NCI-H1694 (cell line): ENCODE measurements at places on chromosomes 1 and 21.

GRCh38 chr1:207901041-207901653 lies 9.8 kb downstream of the CD34 start:
- no peak for DNase-seq

DNA sequence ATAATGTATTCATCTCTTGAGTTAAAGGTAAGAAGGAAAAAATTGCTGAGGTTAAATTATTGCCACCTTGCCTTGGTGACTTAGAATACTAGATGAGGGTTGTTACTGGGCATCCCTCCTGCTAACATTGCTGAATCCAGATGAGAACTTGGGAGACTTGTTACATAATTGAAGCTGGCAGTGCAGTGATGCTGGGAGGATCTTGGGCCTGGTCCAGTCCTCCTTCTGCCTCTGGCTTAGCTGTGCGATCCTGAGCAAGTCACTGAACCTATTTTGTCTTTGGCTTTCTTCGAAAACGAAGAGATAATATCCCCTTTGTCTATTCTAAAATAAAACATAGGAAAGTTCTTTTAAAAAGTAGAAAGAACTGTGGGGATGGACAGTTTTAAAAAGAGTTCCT lies 244.9 kb upstream of the NRIP1 start:
- DNase-seq = no peak

DNA sequence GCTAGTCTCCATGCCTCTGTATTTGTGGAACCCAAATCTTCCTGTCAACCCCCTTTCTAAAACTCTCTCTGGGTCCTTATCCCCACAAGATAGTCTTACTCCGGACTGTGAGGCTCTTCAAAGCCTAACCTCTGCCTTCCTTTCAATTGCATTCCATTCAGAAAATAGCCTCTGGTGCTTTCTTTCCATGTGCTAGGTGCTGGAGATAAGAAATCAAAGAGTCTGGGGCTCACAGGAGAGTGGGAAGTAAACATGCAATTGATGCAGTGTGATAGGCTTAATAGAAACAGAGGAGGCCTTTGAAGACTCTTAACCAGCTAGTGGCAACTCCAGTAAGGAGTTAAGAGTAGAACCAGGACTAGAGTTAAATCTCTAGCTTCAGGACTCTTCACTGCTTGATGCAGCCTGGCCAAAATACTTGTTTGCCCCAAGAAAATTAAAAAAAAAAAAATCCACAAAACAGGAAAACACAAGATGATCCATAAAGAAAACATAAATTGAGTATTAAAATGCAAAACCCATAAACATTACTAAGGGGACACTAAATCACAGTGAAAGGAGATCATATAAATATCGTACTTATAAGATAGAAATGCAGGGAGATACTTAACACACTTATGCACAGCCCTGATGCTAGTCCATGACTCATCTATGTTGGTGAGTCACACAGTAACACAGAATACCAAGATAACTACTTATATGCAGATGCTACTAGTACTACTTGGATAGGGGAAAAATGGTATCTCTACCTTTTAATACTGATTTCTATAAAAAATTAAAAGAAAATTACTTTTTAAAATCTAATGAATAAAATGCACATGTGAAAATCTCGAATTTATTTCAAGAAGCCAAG lies 341.5 kb downstream of the KCNH1 start:
- no peak for DNase-seq

DNA sequence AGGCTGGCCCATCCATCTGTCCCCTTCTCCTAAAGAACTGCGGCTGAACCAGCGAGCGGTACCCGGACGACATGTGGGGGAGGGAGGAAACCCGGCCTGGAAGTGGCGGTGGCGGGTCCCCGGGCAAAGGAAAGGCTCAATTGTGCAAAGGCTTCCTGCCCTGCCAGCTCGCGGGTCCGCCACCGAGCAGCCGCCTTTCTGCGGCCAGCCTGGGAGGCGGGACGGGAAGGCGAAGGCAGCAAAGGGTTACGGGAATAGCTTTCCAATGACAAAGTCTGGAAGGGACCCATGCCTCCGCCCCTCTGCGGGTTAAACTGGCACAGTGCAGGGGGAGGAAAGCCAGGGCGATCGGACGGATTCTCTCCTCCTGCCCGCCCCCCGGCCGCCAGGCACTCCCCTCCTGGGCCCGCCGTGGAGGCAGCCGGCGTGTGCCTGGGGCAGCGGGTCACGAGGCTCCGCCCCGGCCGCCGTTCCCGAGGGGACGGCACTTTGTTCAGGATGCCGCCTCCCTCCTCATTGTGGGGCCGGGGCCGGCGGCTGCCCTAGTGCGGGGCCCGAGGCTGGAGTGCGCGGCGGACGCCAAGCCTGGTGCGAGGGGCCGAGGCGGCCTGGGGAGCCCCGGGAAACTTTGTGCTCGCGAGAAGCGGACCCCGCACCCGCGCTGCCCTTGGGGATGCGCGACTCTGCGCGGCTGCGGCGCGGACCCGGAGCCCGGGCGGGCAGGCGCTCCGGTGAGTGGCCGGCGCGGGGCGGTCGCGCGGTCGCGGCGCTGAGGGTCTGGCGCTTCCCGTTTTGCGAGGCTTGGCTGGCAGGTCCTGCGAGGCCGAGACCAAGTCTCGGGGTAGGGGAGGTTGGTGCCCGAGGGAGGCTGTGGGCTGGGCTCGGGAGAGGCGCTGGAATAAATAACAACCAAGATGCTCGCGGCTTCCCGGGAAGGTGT lies at the start of gene NAV1:
TSS of gene NAV1 (plus strand) at position 516 of the 940 bp plus-strand sequence. CDS start 83,758 bp downstream, outside the sequence.
- DNase-seq = no peak

- DNase-seq = no peak
These were observed 26.1 kb downstream of the IQGAP3 start for GRCh38 chr1:156546267-156546666.

GRCh38 chr1:71861022-71861421 lies 421.3 kb downstream of the NEGR1 start:
- DNase-seq = no peak

DNA sequence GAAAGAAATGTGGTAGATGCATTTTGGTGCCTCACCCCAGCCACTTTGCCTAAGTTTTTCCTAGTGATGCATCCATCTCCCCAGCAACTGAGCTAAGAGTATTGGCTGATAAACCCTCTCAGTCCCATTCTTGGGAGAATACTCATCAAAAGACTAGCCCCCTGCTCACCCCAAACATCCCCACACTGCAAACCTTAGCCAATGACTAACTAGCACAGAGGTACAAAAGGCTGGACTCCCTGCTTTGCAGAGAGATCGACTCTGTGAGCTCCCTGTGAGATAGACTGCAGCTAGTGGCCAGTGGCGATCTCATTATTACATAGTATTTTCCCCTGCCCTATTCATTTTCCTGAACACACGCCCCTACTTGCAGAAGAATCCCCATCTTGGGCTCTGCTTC lies 155.3 kb downstream of the HHIPL2 start:
- no peak for DNase-seq

- no peak for DNase-seq
These were observed 56.8 kb upstream of the PDE9A start for GRCh38 chr21:42596657-42597056.

DNA sequence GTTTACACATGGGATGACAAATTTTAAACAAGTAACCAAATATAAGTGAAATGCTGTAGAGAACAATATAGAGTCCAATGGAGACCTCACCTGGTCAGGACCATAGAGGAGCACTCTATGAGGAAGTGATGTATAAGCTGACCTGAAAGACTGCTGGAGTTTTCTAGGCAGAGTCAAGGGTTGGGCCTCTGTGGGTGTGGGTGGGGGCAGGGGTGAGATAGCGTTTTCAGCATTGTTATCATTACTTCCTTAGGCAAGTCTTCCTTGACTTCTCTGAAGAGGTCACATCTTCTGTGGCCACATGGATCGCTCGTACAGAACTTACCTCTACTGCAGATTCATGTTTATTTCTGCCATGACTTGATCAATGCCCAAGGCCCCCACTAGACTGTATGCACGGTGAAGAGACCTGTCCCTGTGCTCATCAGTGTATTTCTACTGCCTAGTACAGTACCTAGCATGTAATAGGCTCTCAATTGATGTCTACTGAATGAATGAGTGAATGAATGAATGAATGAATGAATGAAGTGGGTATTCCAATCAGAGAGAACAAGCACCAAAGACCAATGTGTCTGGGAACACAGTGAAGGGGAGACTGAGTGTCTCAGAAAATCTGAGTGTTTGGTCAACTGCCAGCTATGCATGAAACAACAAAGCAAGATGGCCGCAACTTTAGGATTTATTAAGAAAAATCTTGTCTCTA lies 116.5 kb downstream of the RNF220 start:
- no peak for DNase-seq

- no peak for DNase-seq
These were observed 248.8 kb upstream of the ADGRL2 start for GRCh38 chr1:81551946-81552345.

GRCh38 chr1:116510361-116510760 lies 60.5 kb downstream of the CD58 start:
- no peak for DNase-seq

DNA sequence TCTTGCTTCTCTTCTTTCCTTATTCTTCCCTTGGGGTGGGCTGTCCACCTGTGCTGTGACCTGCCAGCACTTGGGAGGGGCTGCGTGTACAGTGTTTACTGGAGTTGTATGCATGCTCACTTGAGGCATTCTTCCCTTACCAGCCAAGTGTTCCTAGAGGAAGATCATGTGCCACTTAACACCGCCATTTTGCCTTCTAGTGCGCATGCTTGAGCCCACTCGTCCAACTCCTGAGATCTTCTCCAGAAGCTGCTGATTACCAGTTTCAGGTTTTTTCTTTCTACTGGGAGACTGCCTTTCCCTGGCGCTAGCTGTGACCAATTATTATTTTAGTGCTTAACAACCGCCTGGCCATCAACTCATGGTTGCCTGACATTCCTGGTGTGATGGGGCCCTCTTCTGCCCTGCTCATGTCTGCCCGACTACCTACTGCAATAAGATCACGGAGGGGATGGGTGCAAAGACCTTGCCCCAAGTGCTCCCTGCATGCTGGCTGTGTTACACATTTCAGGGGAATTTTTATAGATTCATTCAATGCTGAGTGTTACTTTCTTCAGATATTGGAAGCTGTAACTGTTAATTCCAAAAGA lies 74.2 kb upstream of the B3GALT5 start:
- DNase-seq = no peak

DNA sequence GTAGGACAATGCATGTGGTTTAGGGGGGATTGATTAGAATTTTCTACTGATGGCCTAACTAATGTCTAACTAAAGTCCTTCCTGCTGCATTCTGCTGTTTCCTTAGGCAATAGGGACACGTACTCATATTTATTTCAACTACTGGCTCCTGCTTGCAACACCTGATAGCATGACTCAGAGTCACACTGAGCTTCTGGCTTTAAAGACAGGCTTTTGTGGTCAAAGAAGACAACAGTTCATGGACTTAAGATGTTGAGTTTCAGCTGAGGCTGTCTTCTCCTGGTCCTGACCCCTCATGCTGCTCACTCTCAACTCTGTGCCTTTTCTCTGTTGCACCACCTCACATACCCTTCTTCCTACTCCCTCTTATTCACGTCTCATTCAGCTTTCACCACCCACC lies 29.1 kb upstream of the TRABD2B start:
- no peak for DNase-seq

DNA sequence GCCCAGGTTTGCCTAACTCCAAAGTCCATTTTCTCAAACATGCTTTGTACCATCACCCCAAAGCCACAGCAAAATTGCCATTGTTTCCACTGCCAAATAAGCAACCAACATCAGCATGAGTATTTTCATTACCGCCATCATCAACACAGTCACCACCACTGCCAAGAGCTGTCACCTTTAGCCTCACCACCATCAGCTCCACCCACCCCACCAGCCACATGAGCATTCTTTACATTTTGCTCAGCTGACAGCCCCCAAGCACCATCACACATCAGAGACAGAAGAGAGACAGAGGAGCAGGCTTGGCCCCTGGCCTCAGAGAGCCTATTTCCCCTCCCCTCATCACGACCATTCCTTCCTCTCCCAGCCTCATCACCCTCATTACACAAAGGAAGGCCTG lies 42.7 kb downstream of the TAS1R2 start:
- DNase-seq = no peak

- no peak for DNase-seq
These were observed 410.7 kb downstream of the DSCAM start for GRCh38 chr21:40436261-40436660.

- peak; percentile 36 for DNase-seq
These were observed 12.3 kb downstream of the OR2T11 start for GRCh38 chr1:248622570-248623001.

DNA sequence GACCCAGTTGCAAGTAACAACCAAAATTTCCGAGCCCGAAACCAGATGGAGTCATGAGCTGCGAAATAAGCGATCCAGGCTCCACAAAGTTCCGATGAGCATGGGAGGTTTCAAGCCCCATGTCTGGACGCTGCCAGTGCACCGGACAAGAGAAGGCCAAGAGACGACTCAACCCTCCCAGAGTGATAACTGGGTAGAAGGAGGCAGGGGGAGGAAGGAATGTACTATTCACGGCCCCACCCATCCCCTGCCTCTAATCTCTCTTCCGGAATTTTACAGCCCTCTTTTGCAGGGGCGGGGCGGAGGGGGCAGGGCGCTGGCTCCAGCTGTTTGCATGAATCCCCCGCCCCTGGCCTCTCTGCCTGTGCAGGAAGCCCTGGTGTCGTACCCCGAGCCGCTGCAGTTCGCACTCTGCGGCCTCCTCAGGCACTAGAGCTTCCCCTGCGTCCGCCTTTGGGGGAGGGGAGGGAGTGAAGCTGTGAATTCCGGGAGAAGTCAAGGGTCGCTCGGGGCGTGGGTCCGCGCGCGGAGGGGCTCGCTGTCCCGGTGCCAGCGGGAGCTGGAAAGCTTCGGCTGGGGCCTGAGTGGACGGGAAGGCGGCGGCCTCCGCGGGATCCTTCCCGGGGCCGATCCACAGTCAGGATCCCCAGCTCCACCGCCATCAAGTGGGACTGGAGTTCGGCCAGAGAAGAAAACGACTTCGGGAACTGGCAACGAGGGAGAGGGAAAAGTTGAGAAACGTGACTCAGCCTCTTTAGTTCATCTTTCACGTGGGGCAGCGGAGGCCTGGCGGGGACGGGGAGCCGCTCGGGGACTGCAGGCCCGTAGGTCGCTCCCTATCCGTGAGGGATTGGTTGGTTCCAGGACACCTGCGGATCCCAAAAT lies 6.3 kb upstream of the PTP4A2 start:
- no peak for DNase-seq

- no peak for DNase-seq
These were observed 5.3 kb upstream of the S100B start for GRCh38 chr21:46610018-46610701.

- no peak for DNase-seq
These were observed 55.4 kb upstream of the RAP1GAP start for GRCh38 chr1:21724570-21724969.

GRCh38 chr21:42338729-42339715 lies 11.8 kb downstream of the TFF2 start:
- DNase-seq = no peak

GRCh38 chr1:5975133-5975880 lies 16.9 kb downstream of the NPHP4 start:
- peak; percentile 57 for DNase-seq

DNA sequence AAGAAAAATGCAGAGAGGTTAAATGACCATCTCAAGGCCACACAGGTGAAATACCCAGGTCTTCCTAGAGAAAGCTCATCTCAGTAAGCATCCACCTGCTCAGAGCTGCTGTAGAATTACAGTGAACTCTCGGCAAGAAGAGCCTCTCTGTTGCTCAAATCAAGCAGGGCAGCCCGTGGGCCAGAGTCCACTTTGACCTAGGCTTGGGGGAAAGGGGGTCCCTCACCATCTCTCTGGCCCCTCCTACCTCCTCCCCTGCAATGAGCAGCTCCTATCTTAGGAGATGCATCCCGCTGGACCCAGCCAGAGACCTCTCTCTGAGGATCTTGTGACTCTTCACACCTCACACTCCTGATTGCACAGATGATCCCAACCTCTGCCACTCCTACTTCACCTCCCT lies 364.7 kb downstream of the PTPRU start:
- DNase-seq = no peak
